ENCODE measurements at places on chromosomes 2 and 18.

- no peak for DNase-seq
Observed at GRCh38 chr2:3535794-3536681, 16.7 kb upstream of the ADI1 start.

GRCh38 chr2:7703543-7704144 is 786.4 kb downstream of the RNF144A start:
- no peak for DNase-seq

- no peak for DNase-seq
Observed at GRCh38 chr2:121903037-121903689, 147.7 kb downstream of the TSN start.

DNA sequence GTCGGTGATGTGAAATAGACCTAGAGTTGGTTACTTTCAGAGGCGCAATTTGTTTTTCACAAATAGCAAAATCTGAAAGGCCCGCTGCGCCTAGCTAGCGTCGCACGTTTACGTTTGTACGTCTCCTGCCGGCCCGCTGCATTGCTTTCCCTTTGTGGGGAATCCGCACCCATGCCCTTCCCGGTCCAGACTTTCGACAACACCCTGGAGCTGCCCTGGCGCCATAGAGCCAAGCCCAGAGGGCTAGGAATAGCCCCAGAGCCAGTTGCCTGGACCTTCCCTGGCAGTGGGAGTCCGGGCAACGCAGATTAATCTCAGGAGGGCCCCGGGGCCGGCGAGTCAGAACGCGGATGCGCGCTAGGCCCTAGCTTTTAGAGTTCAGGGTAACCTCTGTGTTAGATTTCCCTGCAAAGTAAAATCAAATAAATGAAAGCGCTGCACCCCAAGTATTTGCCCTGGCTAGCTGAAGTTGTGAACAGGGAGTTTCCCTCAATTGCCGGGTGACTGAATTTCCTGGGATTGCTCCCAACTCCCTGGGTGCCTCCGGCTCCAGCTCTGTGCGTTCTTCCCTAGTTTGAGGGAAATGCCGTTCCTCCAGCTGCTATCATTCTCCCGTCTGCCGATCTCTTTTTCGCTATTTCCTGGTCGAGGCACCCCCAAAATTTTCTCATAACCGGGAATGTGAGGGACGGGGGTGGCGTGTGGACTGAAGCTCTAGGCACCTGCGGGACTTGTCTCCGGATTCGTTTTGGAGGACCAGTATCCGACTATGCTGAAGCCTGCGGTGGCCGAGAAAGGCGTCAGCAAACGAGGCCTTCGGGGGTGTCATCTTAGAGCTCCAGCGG is 1.2 kb upstream of the EN1 start:
- no peak for DNase-seq

GRCh38 chr18:23822590-23823385 is 133.5 kb downstream of the LAMA3 start:
- DNase-seq = no peak

DNA sequence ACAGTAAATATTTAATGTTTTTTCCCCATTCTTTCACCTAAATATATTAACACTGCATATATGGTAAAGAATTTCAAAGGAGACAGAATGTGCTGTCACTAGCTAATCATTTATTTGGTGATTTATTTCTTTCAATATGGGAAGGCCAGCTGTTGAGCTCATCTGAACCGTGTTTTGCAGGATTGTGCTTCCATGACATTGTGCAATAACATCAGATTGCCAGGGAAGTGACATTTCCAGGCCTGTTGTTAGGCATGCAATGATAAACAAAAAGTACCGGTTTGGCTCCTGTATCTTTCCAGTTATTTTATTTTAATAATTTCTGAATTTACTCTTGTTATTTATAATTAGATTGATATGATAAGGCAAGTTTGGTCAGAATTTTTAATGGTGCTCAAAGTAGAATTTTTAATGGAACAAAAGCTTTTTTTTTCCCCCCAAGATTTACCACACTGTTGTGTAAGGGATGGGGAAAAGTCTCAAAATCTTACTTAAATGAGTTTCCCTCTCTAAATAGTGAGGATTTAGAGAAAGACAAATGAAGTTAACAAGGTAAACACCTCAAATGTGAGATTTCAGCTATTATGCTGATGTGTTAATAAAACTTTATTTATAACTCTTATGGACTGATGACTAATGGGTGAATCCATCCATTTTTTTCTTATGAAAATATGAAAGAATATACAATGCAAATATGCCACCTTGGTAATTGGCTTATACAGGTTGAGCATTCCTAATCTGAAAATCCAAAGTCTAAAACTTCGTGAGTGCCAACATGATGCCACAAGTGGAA is 52.7 kb downstream of the MALT1 start:
- no peak for DNase-seq

- peak; percentile 91 for DNase-seq
Observed at GRCh38 chr2:218880102-218880858, at the start of gene WNT10A. WNT10A (plus strand) TSS chr2:218880852; CDS start chr2:218880996, 144 bp downstream.

DNA sequence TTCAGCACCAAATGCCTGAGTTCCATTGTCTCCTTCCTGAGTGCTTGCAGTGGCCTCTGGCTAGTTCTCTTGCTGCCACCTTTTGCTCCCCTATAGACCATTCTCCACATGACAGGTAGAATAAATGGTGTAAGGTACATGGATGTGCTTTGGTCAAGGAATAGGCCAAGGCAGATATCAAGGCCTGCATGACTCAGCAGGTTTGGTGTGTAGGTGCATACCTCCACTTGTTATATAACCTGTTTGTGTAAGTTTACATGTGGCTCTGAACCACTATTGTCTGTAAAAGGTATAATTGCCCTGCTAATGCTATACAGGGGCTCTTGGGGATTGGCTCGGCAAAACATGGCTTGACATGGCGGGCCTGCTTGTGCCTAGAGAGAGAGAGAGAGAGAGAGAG is 143.5 kb downstream of the KLHL14 start:
- no peak for DNase-seq

- no peak for DNase-seq
Observed at GRCh38 chr18:78751664-78752063, 228.0 kb upstream of the SALL3 start.

GRCh38 chr2:217858519-217859491 is 144.0 kb downstream of the TNS1 start:
- no peak for DNase-seq

DNA sequence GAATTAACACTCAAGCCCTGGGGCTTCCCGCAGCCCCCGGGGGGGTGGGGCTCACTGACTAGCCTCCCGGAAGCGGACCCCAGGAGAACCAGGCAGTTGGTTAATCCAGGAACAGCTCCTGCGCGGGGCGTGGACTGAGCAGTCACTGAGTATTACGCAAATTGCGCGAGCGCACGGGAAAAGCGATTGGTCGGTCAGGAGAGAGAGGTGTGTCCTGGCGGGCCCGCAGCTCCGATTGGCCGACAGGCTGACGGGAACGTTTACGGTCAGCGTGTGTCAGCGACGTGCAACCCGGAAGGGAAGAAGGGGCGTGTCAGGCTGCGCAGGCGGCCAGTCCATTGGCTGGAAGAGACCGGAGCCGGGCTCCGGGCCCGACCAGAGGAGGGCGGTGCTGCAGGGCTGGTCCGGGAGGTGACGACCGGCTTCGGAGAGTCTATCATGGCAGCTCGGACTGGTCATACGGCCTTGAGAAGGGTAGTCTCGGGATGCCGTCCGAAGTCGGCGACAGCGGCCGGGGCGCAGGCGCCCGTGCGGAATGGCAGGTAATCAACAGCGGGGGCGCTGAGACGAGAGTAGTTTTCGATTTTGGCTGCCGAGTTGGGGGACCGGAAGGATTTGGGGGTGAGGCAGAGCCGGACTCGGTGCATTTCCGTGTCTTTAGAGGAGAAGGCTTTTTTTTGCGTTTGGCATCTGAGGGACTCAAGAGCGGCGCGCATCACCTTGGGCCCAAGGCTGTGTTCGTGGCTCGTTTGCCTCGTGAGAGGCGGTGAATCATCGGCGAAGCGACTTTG is at the start of gene COQ10B:
TSS of gene COQ10B (plus strand) at position 430 of the 791 bp plus-strand sequence. CDS start at position 439, 9 bp downstream.
- peak; percentile 99 for DNase-seq

- peak; percentile 47 for DNase-seq
Observed at GRCh38 chr2:230913406-230914143, 11.5 kb downstream of the GPR55 start.

GRCh38 chr2:8118940-8119781 is 562.7 kb upstream of the ID2 start:
- DNase-seq = no peak

- DNase-seq = no peak
Observed at GRCh38 chr2:113275556-113276215, 3.0 kb downstream of the PAX8 start.

GRCh38 chr2:205654878-205655605 is 27.3 kb upstream of the NRP2 start:
- no peak for DNase-seq

DNA sequence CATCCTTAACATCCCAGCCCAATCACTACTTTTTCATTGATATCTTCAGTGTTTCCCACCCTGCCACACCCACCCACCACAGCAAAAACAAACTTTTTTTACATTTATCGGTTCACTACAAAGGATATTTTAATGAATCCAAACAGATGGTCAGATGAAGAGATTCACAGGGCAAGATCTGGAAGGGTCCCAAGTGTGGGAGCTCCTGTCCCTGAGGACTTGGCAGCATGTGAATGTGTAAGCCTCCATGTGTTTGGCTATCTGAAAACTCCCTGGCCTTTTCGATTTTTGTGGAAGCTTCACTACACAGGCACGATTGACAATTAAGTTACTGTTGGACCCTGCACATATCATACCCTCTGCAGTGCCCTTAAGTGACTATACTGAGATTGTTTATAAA is 48.1 kb upstream of the CRIM1 start:
- no peak for DNase-seq

- no peak for DNase-seq
Observed at GRCh38 chr18:24270937-24271380, 126.7 kb downstream of the OSBPL1A start.

DNA sequence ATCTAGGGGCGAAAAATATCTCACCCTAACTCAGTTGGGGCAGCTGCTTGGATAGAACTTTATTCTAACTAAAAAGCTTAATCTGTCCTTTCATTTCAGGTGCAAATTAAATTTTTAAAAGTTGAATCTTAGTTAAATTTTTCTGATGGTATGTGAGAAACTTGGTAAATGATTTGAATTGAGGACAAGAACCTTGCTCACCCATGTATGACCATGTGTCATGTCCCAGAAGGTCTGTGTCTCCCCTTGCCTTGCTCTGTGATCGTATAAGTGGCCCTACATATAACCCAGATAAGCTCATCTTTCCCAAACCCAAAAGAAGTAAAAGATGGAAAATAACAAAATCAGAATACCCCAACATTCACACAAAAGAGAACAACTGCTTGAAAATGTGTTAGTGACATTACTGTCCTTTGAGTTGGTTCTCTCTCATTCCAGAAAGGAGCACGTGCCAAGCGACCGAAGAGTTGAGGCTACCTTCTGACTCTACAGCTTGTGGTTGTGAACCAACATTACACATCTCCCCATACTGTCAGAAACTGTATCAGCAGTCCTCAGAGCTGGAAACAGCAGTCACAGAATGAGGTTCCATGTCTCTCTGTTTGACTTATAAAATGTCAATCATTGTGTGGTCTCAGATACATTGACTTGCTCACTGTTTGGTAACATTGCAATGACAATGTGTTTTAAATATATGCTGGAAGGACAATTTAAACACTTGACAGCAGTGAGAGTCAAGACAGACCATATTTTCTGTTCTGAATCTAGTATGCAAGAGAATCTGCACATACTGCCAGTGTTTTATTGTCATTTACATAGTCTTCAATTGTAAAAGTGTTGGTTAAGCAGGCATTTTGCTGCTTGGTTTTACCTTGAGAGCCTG is 46.3 kb upstream of the TANK start:
- DNase-seq = no peak

GRCh38 chr2:41853427-41854191 is 194.2 kb upstream of the PKDCC start:
- DNase-seq = peak; percentile 20

DNA sequence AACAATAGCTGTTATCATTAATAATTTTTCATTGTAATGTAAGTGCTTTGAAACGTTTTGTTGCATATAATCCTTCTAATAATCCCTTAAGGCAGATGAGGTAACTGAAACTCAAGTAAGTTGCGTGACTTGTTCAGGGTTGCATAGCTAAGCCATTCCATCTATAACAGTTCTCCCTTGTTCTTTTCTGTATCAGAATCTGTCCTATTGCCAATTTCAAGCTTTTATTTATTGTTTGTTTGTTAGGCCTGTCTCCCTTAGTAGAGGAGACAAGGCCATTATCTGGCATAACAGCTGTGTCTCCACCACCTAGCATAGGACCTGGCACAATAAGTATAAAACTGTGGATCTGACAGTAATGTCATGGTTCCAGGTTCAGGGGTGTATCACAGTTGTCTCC is 19.4 kb downstream of the BABAM2 start:
- DNase-seq = no peak

DNA sequence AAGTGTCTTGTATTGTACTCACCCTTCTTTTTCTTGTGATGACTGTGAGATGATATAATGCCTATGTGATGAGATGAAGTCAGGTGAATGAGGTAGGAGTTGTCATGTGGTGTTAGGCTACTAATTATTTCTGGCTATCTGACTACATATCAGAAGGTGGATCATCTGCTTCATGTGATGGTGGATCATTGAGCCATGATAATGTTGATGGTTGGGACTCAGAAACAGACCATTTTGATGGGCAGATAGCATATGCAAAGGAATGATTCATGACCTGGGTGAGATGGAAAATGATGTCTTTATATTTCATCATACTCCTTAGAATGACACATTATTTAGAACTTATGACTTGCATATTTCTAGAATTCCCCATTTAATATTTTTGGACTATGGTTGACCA is 19.5 kb downstream of the ANKRD30B start:
- no peak for DNase-seq

All from RPMI8226 (cell line).